ENCODE measurements at places on chromosomes 1 and 21. TPM values are rescaled to one million over a fixed set of nuclear protein-coding genes. Genes with fewer than 3 reads are reported as not detected.
A peak's percentile ranks its signal among the peaks of the same experiment; 100 is the strongest.

GRCh38 chr1:165897326-165898303, 70.2 kb downstream of the UCK2 start:
- no peak for DNase-seq

DNA sequence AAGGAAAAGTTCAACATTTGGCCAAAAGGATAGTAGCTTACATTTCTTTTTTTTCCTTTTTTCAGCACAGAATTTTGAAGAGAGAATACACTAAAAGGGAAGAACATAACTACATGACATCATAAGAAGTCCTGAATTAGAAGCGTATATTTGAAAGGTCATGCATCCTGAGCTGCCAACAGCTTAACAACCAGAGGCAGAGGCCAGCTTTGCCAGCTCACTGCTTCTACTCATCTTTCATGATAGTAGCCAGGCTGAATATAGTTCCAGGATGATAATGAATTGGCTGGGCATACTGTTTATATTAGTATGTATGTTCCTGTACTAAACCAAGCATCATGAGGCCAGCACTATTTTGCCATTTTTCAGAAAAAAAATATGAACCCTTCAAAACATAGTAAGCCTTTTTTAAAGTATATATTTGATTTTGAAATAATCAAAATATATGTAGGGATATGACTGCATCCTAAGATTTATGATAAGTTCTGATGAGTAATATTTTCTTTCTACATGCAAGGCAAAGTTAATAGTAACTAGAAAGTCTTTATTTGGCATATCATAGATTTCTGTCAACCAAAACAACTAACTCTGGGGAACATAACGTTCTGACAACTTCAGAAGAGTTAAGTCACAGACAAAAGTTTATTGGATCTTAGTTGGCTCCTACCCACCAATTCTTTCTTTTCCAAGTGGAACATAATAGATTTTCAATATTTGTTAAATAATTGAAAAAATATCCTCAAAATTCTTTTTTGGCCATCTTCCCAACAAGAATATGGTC, 123.2 kb downstream of the DPYD start:
- no peak for DNase-seq

DNA sequence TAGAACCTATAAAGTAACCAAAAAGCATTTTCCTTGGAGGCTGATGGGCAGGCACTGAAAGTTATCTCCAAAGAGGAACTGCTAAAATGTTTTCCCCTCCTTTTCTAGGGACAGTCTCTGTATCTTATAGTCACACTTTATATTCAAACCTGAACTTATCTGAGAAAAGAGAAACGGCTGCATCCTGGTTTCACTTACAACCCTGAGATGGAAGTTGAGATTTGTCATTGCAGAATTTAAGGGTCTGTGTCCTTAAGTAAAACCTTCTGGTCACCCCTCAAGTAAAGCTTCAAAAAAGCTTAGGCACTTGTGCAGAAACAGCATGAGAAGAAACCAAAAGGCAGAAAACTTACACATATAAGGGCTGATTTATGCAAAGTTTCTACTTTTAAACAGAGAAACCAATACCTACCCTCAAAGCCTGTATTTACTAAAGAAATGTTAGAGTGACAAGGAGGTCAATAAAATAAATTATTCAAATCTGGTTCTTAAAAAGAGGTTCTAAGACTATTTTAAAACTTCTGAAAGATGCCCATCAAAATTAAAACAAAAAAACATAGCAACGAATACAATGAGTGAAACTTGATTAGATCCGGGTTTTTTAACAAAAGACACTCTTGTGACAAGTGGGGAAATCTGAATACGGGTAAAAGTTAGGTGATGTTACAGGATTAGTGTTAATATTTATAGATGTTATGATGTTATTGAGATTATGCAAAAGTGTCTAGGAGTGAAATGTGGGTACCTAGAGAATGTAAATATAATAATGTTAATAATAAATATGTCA, 9.9 kb downstream of the CD58 start:
- DNase-seq = no peak

DNA sequence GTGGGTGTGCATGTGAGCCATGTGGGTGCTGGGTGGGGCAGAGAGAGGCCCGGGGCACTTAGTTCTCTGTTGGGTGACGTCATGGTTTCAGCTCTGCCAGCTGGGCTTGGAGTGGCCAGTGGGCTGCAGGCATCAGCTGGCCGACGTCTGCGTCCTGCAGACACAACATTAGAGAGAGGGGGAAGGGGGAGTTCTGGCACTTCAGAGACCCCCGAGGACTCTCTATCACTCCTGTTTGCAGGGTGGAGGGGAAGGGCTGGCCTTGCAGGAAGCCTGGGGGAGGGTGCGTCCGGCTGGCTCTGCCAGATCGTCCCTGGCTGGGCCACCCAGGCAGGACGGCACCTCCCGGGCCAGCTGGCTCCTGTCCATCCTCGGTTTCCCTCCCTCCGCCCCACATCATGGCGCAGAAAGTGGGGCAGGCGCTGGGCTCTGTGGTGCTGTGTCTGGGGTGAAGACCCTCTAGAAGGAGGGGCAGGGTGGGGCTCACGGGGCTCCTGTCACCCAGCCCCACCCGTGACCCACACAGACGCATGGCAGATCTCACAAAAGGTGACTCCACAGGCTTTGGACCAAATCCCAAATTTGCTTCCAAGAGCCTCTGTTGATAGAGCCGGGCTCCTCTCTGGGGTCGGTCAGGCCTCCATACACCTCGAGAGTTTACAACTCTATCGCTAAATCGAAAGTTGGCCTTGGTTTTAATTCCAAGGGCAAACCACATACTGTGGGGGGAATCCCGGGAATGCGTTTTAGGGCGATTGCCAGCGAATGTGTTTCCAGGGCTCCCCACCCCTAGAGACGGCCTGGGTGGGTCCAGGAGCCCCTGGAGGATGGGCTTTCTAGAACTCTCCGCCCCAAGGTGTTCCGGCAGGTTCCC, 73.4 kb upstream of the TTC34 start:
- no peak for DNase-seq

DNA sequence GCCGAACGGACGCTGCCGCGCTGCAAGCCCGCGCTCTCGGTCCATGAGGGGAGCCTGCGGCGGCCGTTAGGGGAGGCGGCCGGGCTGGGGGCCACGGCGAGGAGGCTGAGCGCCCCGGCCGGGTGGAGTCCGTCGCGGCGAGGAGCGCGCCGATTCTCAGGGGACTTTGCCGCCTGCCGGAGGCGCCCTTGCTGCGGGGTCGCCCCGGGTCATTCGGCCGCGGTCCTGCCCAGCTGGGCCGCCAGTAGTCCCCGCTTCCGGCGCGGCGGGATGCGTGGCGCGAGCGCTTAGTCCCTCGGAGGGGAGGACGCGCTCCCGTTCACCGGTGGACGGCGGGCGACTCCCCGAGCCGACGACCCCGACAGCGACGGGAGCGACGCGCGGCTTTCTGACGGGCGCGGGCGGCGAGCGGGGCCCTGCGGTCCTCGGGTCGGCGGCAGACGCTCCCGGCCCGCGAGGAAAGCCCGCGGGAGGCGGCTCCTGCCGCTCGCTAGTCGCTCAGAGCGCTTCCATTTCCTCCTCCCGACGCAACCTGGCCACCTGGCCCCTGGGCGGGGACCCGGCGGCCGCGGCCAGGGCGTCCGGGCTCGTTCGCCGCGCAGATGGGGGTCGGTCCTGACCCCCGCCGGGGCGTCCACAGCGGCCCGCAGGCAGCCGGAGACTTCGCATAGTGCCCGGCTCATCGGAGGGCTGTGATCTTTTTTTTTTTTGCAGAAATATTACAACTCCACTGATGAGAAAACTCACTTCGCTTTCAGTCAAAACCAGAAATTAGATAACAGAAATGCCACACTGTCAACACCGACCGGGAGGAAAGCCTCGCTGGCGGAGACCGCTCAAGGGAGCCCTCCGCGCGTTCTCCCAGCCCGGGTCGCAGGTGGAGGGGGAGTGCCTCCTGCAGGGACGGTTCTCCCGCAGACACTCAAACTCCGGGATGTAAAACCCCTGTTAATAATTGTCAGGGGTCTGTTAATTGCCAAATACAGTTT, 641 bp upstream of the ZBTB21 start:
- peak; percentile 90 for DNase-seq

DNA sequence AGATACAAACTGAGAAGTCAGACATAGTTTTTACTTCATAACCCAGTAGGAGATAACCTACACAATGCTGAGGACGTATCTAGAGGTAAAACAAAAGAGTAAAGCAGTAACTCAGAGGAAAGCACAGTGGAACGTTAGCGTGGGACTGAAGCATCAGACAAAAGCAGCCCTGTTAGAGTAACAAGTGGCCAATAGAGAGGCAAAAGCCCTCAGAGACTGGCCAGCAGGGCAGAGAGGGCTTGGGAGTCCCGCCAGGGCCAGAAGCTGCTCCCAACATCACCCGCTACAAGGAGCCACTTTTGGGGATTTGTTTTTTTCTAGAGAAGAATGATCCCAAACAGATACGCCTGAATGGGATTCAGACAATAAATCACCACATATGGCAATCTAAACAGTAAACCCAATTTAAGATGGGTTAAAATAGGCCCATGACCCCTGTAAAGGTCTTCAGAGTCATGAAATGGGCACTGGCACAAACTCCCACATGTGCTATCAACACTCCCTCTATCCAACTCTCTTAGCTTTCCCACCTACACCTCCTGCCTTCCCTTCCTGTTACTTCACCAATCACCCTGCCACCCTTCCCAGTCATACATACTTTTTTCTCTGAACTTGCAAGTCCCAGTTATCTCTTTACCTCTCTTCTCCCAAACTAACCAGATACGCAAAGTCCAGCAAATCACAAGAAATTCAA, 17.2 kb downstream of the TADA1 start:
- DNase-seq = no peak

DNA sequence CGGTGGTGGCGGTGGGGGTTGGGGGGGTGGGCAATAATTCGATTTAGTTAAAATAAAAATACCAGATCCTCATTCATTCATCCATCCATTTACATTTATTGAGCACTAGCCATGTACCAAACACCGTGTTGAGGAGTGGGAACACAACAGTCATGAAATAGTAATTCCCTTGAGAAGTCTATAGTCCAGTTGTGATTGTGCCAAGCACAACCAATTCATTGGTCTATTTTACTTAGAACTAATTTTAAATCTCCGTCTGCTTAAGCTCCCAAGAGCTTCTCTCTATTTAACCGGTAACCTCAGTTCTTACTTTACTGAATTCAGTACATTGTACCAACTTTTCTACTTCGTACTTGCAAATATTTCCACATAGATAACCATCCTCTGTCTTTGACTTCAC, 38.4 kb downstream of the WARS2 start:
- no peak for DNase-seq

DNA sequence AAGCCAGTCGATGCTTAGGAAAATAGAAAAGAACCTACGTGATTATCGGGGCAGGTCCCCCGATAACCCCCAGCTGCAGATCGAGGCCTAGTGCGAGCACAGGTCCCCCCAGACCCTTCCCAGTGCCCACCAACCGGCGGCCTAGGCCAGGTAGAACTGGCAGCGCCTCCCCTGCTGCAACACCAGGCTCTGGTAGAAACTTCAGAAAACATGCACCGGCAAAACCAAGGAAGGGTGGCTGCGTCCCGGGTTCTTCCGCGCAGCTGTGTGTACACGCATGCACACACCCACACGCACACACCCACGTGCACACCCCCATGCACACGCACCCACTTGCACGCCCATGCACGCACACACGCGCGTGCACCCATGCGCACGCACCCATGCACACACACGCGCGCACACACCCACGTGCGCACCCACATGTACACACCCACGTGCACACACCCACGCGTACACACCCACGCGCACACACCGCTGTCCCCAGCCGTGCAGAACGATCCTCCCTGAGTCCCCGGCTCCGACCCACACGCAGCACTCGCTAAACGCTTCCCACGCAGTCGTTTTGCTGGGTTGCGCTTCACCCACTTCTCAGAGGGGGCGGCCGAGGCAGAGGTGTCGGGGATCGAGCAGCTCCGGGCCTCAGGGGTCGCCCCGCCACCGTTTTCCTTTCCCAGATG, 5.2 kb downstream of the TSPEAR start:
- peak; percentile 36 for DNase-seq

DNA sequence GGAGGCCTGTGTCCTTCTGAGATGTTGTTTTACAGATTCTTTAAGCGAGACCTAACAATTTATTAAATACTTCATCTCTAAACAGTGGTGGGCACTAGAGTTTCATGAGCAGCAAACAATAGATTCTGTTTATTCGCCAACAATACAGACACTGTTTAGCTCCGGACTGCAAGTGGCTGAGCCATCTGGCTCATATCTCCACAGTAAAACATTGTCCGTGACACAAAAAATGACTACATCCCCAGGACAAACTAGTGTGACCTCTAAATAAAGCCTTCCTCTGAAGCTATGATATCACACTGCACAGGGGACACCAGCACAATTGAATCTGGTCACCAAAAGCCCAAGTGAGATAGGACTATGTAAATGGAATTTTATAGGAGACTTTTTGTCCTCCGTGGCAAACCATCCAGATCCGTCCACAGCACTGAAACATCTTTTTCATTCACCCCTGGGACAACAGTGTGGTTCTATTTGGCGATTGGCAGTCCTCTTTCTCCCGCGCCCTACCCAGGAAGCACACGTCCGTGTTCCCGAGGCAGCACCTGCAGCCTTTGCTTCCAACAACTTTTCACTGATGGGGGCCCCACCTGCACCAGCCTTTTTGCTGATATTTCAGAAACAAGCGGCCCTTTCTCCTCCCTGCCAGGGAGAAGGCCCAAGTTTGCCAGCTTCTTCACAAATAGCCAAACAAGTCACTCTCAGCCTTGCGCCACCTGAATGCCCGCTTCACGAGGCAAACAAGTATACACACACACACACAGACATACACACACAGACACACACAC, 47.4 kb downstream of the OLIG1 start:
- DNase-seq = no peak

GRCh38 chr1:202590975-202591411, 119.3 kb downstream of the SYT2 start:
- no peak for DNase-seq

DNA sequence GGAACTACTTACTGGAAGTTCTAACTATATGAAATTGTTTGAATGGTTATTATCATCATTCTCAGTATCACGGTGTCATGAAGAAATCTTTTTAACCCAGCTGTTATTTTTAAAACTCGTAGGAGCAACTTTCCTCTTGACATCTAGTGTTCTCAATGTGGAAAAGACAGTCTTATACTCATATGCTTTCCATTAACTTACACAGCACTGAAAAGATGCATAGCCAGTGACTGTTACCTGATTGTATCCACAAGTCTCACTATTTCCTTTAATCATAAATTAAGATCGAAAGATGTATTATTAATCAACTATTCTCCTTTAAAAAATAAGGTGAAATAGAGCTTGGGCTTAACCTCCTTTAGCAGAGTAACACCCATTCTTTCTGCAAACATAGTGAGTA, 59.7 kb upstream of the TNFSF4 start:
- no peak for DNase-seq

DNA sequence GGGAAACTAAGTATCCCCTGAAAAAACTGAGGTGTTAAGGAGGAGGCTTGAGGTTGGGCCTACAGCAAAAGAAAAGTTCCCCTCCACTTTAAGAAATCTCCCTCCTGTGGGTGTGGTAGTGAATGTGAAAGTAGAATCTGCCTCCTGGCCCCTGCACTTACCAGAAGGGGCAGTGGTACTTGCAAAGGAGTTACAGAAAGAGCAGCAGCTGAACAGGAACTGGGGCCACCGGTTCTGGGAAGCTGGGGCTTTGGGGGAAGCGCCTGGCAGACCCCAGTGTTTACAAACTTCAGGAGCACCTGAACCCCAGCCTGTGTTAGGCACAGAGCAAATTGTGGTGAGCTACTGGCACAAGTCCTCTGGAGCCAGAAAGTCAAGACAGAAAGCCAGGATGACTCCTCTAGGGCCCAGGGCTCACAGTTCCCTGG, 250.2 kb upstream of the FGGY start:
- DNase-seq = no peak

Gene CCDC30
- 0.13 TPM for total RNA-seq

Gene UCK2
- total RNA-seq = 63.7 TPM

Gene SEC16B
- 0.82 TPM for total RNA-seq

Gene VSIG8
- not detected for total RNA-seq

Gene GSTM1
- total RNA-seq = 26.8 TPM

Gene CHD5
- 0.28 TPM for total RNA-seq

Measured in SJSA1 (cell line).